ENCODE measurements at places on chromosomes 4 and X.

DNA sequence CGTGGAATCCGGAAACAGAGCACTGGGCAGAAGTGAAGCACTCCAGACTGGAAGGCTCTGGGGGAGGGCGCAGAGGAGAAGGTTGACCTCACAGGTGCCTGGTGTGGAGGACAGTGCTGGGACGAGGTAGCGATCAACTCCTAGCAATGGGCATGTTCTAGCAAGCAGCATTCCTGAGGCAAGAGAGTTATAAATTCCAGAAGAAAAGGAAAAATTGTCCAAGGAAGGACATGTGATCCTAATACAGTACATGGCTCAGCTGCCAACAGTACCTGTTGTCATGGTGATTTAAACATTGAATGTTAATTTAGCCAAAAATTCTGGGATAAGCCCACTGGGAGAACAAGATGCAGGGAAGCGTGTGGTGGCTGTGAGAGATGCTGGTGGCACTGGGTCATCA, 8.2 kb downstream of the ARHGAP4 start:
- no peak for DNase-seq

DNA sequence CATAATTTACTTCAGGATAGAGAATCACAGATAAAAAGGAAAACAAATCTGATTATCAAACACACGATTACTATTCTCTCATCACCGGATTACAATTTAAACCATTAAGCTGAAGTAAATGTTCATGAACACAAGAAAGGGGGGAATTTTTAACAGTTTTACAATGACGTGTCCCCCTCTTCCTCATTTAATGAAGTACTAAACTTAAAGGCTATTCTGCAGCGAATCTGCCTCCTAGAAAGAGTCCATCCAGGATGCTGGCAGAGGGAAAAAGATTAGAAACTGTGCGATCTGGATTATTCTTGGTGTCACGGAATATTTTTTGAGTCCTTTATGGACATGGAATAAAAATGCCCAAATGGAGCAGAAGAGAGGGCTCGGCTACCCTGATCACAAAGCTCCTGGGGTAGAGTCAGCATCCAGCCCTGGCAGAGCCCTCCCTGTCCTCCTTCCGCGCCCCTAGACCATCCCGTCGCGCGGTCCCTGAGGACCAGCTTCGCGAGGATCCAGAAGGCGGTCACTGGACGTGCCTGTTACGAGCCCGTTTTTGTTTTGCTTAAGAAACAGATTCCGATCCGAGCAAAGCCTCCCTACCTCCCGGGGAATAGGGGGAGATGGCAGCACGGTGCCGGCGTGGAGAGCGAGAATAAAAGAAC, 1.2 kb downstream of the ELF2 start:
- no peak for DNase-seq

GRCh38 chr4:82833696-82834313, 35.2 kb upstream of the SCD5 start:
- no peak for DNase-seq

- no peak for DNase-seq
These were observed 90.2 kb downstream of the ARHGAP10 start for GRCh38 chr4:147822128-147822527.

DNA sequence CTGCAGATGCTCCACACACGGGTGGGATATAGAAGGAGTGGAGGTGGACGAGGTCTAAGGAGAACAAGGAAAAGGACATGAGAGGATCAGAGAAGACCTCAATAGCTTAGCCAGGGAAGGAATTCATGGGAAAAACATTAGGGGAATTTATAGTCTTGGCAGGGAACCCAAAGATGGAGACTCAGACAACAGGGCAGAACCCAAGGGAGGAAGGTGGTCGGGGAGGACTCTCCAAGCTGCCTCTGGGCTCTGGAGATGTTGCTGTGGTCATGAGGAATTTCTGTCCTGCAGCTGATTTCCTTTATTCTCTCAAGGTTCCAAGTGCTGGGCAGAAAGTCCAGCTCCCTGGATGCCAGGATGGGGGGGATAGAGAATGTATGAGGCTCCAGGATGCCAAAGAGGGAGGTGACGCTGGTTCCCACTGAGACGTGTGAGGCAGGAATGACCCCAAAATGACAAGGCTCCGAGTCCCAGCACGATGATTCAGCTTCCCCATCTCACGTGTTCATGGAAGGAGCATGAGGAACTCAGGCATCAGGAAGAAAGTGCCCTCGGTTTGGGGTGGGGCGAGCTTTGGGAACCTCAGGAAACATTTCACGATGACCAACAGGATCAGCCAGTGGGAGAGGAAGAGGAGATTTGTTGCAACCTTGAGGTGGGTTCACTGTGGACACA, 57.0 kb upstream of the PPP2R3B start:
- DNase-seq: no peak

DNA sequence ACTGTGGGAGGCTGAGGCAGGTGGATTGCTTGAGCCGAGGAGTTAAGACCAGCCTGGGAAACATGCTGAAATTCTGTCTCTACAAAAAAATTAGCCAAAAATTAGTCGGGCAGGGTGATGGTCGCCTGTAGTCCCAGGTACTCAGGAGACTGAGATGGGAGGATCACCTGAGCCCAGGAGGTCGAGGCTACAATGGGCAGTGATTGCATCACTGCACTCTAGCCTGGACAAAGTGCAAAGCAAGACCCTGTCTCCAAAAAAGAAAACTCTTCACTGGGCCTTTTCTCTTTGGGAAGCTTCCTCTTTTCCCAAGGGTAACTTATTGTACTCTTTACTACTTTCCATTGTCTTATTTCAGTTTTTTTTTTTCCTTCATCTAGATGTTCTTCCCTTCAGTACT, 88.9 kb downstream of the UBE2K start:
- no peak for DNase-seq

DNA sequence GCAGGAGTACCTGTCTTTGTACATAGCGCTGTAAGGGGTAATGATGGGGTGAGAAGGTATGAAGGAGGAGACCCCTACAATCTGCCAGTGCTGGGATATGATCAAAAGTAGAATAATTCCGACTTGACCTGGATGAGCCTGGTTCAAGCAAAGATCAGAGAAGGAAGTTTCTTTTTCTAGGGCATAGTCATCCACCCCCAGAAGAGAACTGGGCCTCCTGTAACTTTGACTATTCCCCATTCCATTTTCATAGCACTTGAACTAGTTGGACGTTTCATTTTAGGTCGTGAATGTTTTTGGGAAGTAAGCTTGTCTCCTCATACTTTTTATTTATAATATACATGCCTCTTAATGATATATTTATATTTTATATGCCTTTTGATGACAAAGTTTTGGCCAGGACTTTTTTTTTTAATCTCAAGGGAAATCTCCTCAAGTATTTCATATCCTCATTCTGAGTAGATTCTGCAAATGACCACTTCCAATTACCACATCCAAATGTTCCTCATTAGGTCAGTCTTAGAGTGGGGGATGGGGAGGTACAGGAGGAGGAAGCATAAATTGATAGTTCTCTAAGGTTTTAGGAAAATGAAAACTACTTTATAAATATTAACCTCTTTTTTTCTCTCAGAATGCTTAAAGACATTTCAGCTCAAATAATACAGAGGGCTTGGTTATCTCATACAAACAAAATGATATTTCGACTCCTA, 3.5 kb downstream of the CXorf58 start:
- DNase-seq: no peak

DNA sequence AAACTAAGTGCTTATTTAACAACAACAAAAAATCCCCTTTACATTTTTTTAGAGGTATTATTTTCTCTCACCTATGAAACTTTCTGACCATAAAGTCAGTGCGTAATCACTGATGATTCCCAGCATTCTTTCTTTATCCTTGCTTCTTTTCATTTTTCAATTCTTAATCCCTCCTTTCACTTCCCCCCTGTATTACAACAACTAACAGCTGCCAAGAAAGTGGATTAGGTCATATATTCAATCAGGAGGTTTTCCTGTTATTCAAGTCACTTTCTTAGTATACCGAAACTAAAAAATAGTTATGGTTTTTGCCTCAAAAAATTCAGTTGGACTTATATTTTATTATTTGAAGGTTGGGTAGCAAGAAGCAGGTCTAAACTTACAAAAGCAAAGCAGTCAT, 2.1 kb upstream of the STAP1 start:
- no peak for DNase-seq

DNA sequence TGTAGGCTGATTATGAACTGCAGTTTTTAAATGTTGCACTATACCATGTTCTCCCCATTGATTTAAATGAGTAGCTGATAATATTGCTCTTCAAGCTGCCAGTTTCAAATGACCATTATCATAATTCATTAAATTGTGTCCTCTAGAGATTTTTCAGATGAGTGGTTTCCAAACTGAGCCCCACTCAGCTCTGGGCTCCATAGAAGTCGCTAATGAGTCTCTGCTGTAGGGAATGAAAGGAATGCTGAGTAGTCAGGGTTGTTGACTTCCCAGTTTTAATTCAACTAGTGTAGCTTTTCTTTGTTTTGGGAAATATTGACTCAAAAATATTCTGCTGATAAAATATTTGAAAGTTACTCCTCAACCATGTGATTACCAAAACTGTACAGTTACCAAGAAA, 1081.1 kb downstream of the ARAP2 start:
- DNase-seq: no peak
